ENCODE measurements at places on chromosomes 5 and 9. TPM values are rescaled to one million over a fixed set of nuclear protein-coding genes. Genes with fewer than 3 reads are reported as not detected.

The HRH2 gene
- total RNA-seq = 26.8 TPM

The OBP2B gene
- total RNA-seq = not detected

The S100Z gene
- total RNA-seq = 1.9 TPM

The FCN2 gene
- not detected for total RNA-seq

The FGF18 gene
- total RNA-seq = not detected

The CTXN3 gene
- not detected for total RNA-seq

The LPAR1 gene
- 0.14 TPM for total RNA-seq

The SPATA6L gene
- total RNA-seq = 1.0 TPM

The GABRA1 gene
- total RNA-seq = not detected

The MACIR gene
- 5.6 TPM for total RNA-seq

The ZNF354B gene
- total RNA-seq = 22.0 TPM

The IL3 gene
- not detected for total RNA-seq

The CATSPER3 gene
- total RNA-seq = 0.44 TPM

The SLC9A3 gene
- total RNA-seq = 2.0 TPM

The MARCOL gene
- not detected for total RNA-seq

The NIPAL4 gene
- total RNA-seq = not detected

The ERBIN gene
- 63.4 TPM for total RNA-seq

The PCDHB16 gene
- total RNA-seq = not detected

The LRRC26 gene
- total RNA-seq = not detected

The ZNF608 gene
- not detected for total RNA-seq

The C9orf153 gene
- total RNA-seq = 0.34 TPM

The QSOX2 gene
- total RNA-seq = 12.8 TPM

The PHF24 gene
- not detected for total RNA-seq

The C9orf50 gene
- not detected for total RNA-seq

The CARTPT gene
- total RNA-seq = not detected

The ENTR1 gene
- total RNA-seq = 55.5 TPM

The OR13C2 gene
- total RNA-seq = not detected

Data from activated naive CD8-positive, alpha-beta T cell treated with anti-CD3 and anti-CD28 coated beads, Interleukin-2, amount 10 ng/mL, durations not matched to agents 7 days and 5 days (primary cell).